ENCODE measurements at places on chromosomes 11 and 22.

- peak; percentile 36 for DNase-seq
Measured at GRCh38 chr11:119315131-119316015, 1.6 kb downstream of the MCAM start.

DNA sequence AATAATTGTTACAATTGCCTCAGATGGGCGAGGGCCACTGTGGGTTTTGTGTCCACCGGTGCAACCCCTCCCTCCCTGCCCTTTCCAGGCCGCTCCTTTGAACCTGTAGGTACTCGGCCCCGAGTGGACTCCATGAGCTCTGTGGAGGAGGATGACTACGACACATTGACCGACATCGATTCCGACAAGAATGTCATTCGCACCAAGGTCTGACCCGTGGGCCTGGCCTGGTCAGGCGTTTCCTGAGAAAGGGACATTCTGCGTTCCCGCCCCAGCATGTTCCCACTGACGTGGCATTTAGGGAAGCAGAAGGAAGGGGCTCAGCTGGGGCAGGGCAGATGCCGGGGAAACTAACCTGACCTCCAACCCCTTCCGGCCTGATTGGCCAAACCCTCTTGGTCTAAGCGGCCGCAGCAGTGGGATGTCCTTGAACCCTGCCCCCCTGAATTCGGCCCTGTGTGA, 10.1 kb downstream of the SIDT2 start:
- DNase-seq, result no peak

GRCh38 chr11:73576185-73576614, 21.7 kb downstream of the FAM168A start:
- DNase-seq, result no peak

GRCh38 chr11:117199053-117199915, at the start of gene TAGLN:
TAGLN (plus strand) TSS chr11:117199370; CDS start chr11:117203014, 3,644 bp downstream.
- DNase-seq, result peak; percentile 66

GRCh38 chr11:64814712-64815187, 4.4 kb upstream of the MEN1 start:
- no peak for DNase-seq

DNA sequence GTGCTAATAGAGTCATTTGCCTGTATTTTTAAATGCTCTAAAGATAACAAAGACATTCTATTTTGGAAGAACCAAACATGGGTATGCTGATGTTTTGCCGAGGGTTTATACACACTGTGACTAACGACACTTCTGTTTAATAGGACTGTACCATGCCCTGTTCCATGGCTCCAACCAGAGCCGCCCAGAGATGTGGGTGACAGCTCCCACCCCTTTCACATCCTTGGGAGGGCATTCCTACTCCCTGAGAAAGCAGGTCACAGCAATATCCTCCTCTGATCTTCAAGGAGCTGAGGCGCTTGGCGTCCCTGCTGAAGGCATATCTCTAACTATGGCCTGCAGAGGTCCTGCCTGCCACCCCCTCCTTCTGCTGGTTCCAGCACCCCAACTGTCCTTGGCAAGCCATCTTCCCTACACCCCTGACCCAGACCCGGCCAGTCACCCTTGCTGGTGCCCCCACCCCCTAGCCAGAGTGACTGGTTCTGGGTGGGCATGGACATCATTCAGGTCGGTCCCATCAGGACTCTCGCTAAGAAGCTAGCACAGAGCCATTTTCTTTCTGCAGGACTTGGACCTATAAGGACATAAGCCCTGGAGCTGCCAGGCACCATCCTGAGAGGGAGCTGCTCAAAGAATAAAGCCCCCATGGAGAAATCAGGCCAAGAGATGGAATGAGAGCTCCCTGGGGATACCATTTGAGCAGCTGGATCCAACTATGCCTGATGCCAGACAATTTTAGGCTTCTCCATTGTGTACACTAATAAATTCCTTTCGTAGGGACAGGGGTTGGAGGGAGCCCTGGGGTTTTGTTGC, 381.3 kb downstream of the CTTN start:
- DNase-seq, result no peak

GRCh38 chr22:50473088-50473487, 1.7 kb downstream of the SBF1 start:
- DNase-seq, result no peak

DNA sequence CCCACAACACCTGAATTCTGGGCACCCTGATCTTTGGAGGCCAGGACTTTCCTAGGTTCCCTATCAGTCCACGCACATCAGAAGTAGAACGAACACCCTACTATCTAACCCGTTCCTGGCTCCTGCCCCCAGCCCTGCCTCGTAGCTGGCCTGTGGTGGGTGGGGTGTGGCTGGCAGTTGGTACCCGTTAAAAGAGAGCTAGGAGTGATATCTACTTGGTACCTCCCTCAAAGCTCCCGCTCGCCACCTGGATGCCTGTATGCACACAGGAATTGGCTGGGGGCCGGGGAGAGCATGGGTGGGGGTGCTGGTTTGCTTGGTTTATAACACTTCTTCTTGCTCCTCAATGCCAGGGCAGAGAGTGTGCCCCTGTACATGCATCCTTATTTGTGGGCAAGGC, 14.0 kb upstream of the NECTIN1 start:
- no peak for DNase-seq

DNA sequence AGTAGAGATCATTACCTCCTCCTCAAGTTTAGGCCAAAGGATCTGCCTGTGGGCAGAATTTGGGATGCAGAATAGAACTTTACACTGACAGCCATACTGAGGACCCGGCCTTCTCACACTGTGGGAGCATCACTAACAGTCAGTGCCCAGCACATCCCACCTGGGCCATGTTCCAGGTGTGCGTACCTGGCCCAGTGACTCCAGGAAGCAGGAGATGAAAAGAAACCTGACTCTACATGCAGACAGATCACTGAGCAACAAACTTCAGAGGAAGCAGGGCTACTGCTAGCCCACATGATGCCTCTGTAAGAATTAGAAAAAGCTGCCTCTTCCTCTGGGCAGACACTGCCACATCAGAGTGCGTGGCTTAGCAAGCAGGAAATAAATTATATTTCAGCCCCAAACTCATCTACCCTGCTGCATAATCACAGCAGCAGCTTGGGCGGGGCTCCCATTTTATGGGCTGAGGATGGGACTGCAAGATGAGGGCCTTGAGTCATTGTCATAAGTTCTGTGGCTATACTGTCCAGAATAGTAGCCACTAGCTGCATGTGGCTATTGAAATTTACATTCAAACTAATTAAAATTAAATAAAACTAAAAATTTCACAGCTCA, 6.0 kb upstream of the LMO2 start:
- DNase-seq, result no peak

- DNase-seq, result no peak
Measured at GRCh38 chr11:68173926-68174325, 39.2 kb downstream of the KMT5B start.

DNA sequence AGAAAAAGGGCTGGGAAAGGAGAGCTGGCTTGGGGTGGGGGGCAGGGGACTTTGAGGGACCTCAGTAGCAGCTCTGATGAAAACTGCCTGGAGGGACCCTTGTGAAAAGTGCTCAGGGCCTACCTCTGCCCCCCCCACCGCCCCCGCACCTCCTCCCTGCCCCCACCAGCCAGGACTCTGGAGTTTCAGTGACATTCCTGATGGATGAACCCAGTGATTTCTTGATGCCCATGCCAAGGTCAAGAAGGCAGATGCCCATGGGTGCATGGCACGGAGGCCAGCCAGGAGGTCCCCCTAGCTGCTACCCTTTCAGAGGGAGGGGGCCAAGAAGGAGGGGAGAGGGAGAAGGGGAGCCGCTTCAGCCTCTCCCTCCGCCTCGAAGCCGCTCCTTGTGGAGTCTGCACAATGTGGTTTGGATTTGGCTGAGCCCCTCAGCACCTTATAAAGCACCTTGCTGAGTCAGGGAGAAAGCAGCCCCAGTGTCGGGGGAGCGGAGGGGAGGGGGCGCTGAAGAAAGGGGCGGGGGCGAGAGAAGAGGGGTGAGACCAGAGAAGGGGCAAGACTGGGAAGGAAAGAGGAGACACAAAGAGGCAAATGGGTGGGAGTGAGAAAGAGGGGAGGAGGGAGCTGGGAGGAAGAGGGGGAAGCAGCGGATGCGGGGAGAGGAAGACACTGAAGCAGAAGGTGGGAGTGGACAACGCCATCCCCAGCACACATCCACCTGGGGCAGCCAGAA, 2.1 kb upstream of the CLCF1 start:
- DNase-seq, result no peak

- no peak for DNase-seq
Measured at GRCh38 chr11:64654958-64655541, 64.0 kb downstream of the SLC22A12 start.

DNA sequence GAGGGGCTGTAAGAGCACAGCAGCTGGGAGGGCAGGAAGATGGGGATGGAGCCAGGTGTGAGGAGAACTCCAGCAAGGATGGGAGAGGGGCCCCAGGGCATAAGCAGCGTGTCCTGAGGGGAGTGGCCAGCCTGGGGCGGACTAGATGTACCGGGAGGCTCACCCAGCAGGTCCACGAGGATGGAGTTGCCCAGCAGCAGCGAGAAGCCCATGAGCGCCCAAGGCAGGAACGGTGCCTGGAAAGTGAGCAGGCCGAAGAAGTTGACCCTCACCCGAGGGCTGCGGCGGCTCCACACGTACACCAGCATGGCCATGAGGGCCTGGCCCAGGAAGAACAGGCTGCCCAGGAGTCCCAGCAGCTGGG, 1.3 kb downstream of the DERL3 start:
- DNase-seq, result no peak

DNA sequence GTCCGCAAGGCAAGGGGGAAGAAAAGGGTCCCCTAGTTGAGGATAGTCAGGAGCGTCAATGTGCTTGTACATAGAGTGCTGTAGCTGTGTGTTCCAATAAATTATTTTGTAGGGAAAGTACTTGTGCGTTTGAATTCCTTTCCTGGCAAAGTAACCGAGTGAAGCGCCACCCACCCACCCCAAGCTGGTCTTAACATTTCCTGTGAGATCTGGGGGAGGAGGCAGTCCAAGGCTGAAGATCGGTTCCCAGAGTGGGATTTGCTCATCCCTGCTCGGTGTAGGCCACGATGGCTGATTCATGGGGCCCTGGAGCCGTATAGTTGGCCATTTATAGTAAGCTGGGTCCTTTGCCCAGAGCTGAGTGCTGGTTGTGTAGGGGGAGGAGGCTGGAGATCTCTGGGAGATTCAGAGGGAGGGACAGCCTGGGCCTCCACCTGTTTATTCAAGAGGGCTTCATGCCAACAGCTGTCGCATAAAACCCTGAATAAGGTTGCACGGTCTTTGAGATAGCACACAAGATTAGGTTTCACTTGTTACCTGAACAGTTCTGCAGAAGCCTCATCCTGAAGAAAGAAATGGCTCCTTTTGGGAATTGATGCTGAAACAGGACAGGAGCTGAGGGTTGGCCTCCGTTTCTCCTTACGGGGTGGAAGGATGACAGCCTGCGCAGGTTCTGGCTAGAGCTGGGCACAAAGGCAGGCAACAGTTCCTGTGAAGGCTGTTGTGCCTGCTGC, 2.4 kb downstream of the ATF4 start:
- no peak for DNase-seq

- DNase-seq, result no peak
Measured at GRCh38 chr11:114173843-114174242, 114.3 kb downstream of the ZBTB16 start.

- DNase-seq, result peak; percentile 9
Measured at GRCh38 chr11:127451861-127452260, 451.3 kb upstream of the KIRREL3 start.

DNA sequence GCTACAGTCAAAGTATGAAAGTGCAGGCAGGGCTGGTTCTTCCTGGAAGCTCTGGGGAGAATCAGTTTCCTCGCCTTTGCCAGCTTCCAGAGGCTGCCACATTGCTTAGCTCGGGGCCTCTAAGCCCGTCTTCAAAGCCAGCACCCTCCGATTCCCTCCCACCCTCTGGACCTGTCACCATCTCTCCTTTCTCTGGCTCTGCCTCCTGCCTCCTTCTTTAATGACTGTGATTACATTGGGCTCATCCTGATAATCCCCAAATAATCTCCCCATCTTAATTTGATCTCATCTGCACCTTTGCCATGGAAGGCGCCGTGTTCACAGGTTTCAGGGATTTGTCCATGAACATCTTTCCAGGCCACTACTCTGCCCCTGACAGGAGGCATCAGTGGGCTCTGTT, 42.5 kb downstream of the MCM5 start:
- no peak for DNase-seq

GRCh38 chr11:117419482-117420142, 92.0 kb downstream of the CEP164 start:
- no peak for DNase-seq

DNA sequence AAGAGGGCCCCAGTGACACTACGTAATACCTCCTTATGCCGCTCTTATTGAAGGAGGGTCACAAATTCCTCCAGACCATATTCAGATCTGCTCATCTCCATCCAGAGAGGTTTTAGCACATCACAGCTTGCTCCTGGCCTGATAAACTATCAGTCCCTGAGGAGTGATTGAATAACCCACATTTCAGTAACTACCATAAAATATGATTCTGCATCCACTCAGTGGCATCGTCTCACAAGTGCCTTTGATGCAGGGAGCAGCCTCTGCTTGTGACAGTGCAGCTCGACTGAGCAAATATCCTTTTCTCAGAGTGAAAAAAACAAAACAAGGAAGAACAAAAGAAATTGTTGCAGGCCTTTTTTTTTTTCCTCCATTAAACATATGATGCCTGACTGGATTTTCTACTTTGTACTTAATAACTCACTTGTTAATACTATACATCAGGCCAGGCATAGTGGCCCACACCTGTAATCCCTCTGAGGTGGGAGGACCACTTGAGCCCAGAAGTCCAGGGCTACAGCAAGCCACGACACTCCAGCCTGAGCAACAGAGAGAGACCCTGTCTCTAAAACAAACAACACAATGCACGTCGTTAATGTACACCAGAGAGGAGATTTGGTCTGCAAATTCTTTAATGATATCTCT, 64.5 kb downstream of the DDX10 start:
- no peak for DNase-seq

- DNase-seq, result no peak
Measured at GRCh38 chr11:133343951-133344350, 188.3 kb downstream of the OPCML start.

DNA sequence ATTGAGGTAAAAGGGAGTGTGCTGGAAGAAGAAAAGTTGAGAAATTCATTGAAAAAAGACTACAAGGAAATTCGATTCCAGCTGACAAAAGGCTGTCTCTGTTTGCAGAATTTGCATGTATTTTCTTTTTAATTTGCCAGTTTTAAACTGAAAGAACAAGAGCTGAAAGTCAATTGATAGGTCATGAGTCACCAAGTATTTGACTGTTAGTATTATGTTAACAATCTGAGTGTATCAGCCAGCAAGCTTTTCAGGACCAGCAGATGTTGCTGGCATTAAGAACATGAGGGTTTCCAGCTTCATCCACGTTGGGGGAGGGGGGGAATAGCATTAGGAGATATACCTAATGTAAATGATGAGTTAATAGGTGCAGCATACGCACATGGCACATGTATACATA, 726.7 kb downstream of the METTL15 start:
- no peak for DNase-seq

DNA sequence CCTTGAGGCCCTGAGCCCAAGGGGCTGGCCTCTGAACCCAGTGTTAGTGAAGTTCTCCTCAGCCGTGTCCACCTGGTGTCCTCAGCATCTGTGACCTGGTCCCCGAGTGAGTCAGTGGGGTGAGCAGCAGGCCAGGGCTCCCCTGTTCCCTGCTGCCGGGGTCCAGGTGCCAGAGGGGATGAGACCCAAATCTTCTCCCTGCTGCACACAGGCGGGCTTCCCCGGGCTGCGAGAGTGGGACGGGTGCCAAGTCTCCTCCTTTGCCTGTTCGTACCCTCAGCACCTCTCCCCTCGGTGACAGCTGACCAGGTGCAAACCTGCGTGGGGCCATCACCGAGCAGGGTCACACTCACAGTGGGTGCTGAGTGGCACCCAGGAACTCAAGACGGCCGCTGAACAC, 514.5 kb downstream of the TBC1D22A start:
- no peak for DNase-seq
